H9 (cell line): ENCODE measurements at places on chromosomes 3 and 15. TPM values are rescaled to one million over a fixed set of nuclear protein-coding genes. Genes with fewer than 3 reads are reported as not detected.

The UCN2 gene
- 0.42 and 0.68 TPM in 2 replicates for total RNA-seq

The TGM5 gene
- not detected in 2 replicates for total RNA-seq

The SCN11A gene
- 0.17 and 0.20 TPM in 2 replicates for total RNA-seq

The FBXO40 gene
- total RNA-seq: 0.04 and 0.15 TPM in 2 replicates

- no peak for DNase-seq
Measured at GRCh38 chr15:99605490-99605931, 39.7 kb downstream of the MEF2A start.

GRCh38 chr15:84734794-84735479 is 13.5 kb upstream of the ZNF592 start:
- peak; percentile 93 for DNase-seq

- DNase-seq: no peak
Measured at GRCh38 chr15:79724312-79724711, 172.5 kb downstream of the MTHFS start.

GRCh38 chr3:109927161-109927560 is 589.8 kb upstream of the DPPA4 start:
- no peak for DNase-seq

GRCh38 chr15:77295446-77295845 is 124.5 kb downstream of the PEAK1 start:
- no peak for DNase-seq

DNA sequence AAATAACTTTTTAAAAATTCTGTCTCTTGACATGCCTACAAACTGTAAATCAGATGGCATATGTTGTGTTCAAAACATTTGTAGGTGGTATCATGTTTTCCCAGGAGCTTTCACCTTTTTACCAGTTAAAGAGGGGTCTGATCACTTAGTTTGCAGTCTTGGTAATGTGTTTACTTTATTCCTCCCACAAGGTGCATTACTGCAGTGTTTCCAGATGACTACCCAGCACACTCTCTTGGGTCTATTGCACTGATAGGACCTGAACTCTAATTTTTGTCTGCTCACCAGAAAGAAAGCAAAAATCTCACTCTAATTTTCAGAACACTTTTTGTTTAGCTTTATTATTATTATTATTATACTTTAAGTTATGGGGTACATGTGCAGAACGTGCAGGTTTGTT is 734.1 kb downstream of the GBE1 start:
- DNase-seq: no peak
